ENCODE measurements at places on chromosomes 3 and 15.
A peak's percentile ranks its signal among the peaks of the same experiment; 100 is the strongest.

DNA sequence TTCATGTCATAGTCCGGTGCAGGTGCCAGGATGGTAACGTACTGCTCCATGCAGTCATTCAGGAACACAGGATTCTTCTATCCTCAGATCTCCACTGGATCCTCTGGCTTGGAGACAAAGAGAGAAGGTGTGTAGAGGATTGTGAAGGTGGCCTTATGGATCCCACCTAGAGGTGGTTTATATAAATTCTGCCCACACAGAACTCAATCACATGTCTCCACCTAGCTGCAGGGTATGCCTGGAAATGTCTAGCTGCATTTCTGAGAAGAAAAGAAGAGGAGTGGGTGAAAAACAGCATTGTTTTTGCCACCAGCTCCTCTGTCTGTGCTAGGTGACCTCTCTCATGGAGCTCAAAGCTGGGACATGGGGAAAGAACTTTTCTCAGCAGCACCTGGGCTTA lies 478.7 kb downstream of the PDCD6IP start:
- DNase-seq, result no peak

- no peak for DNase-seq
Observed at GRCh38 chr3:129327510-129327909, 48.8 kb downstream of the HMCES start.

- peak; percentile 76 for DNase-seq
Observed at GRCh38 chr3:69085833-69086722, 1.3 kb downstream of the ARL6IP5 start.

DNA sequence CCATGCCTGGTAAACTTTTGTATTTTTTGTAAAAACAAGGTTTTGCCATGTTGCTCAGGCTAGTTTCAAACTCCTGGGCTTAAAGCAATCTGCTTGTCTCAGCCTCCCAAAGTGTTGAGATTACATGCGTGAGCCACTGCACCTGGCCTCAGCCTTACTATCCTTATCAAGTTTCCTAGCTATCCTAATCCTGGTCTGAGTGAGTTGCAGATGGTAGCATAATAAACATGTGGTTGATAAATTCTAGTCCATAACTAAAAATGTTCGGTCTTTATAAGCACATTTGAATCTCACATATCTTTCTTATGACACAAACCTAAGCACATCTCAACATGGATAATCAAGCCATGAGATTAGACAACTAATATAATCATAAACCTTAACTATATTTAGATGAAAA lies 18.5 kb downstream of the NPHP3 start:
- DNase-seq, result no peak

- no peak for DNase-seq
Observed at GRCh38 chr3:183158551-183159006, 4.0 kb downstream of the LAMP3 start.

DNA sequence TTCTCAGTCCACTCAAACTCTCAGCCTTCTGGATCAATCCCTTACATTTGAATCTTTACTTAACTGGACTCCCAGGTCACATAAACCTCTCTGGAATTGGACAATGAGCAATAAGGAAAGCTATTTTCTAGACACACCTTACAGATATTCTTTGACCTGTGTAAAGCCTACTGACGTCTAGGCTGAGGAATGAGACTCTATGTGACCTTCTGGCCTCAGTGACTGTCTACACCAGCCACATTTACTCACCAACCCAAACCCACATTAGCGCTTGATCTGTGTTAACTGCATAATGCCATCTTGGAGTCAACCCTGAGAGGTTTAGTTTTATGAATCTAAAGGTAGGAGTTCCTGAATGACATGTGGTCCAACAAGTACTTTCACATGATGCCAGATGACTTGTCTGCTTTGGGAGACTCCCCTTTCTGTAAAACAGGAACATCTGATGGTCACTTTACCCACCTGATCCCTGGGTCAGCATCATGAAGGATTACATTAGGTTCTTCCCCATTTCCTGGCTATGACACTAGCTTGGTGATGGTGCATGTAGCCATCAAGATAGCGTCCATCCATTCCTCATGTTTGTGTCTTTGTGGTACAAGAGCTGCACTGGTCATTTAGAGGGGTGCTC lies 11.4 kb upstream of the COMMD2 start:
- no peak for DNase-seq

- DNase-seq, result no peak
Observed at GRCh38 chr15:23787346-23788105, 100.4 kb upstream of the NDN start.

DNA sequence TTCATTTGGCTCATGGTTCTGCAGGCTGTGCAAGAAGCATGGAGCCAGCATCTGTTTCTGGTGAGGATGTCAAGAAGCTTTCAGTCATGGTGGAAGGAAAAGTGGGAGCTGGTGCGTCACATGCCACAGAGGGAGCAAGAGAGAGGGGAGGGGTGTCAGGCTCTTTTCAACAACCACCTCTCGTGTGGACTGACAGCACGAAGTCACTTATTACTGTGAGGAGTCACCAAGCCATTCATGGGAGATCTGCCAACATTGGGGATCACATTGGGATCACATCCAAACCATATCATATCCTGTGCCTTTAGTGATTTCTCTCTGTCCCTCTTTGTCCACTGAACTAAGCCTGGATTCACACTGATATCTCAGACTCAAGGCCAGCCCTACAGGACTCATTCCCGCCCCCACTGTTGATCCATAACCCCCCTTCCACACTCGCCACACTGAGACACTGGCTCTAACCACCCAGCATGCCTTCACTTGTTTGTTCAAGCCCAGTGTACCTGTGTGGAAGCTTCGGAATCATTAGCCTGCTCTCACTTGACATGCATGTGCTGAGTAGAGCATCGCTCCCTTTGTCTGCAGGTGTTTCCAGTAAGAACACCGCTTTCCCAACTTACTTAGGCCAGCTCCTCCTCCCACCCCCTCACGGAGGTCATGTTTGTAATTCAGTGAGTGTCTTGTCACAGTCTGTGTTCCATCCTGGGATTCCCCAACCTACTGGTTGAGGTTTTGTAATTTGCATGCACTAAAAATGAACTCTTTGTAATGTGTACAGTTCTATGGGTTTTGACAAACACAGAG lies 132.2 kb downstream of the KLF13 start:
- DNase-seq, result no peak

- DNase-seq, result peak; percentile 43
Observed at GRCh38 chr15:64842986-64843561, 1.4 kb downstream of the PLEKHO2 start.

GRCh38 chr3:170476291-170476690 lies 57.6 kb downstream of the CLDN11 start:
- DNase-seq, result no peak

GRCh38 chr3:31544634-31545033 lies 11.9 kb downstream of the STT3B start:
- DNase-seq, result no peak
